ENCODE measurements at places on chromosomes 1 and 21. TPM values are rescaled to one million over a fixed set of nuclear protein-coding genes. Genes with fewer than 3 reads are reported as not detected.

DNA sequence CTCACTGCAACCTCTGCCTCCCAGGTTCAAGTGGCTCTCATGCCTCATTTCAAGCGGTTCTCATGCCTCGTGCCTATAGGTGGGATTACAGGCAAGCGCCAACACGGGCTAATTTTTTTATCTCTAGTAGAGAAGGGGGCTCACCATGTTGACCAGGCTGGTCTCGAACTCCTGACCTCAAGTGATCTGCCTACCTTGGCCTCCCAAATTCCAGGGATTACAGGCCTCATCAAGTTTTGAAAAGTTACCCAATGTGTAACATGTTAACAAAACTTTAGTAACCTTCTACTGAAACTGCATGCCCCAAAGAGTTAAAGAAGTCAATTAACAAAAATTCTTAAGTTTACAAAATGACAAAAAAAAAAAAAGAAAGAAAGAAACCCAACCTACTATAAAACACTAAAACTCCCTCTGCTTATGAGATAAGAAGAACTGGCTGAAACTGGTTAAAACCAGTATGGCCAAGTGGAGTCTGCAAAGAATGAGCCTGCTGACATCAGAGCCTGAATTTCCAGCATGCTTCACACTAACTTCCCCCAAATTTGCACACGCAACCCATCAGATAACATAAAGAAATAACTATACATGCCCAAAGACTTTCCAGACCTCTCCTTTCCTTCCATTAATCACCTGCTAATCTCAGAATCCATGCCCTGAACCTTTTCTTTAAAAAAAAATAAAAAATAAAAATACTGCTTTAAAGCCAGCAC lies 25.5 kb upstream of the PSMG1 start:
- DNase-seq = peak; percentile 25

DNA sequence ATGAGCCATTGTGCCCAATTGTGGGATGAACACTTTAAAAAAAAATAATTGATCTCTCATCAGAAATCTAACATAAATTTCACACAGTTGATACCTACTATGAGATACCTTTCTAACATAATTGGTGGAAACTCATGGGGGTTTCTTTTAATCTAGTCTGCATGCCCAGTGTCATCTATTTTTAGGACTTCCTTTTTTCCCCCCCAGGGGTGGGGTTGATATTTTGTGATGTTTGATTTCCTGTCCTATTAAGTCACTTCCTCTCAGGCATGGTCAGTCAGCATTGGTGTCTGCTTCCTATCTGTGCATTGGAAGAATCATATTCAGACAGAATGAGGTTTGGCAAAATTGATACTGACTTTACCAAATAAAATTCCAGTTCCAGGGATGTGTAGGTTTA lies 21.5 kb downstream of the NFYC start:
- DNase-seq = no peak

DNA sequence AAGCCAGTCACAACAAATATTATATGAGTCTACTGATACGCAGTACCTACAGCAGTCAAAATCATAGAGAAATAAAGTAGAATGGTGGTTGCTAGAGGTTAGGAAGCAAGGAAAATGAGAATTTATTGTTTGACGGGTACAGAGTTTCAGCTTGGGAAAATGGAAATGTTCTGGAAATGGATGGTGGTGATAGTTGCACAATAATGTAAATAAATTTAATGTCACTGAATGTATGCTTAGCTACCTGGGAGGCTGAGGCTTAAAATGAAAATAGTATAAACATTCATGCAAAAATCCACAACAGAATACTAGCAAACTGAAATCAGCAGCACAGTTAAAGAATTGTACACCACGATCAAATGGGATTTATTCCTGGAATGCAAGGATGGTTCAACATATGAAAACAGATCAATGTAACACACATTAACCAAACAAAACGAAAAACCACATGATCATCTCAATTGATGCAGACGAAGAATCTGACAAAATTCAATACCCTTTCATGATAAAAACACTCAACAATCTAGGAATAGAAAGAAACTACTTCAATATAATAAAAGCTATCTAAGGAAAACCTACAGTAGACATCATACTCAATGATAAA lies 10.7 kb downstream of the TUT4 start:
- DNase-seq = no peak

The FMN2 gene
- total RNA-seq = 35.5 TPM

- DNase-seq = no peak
Measured at GRCh38 chr1:40873863-40874472, 11.8 kb upstream of the CITED4 start.
